ENCODE measurements at places on chromosomes 1 and 21.

DNA sequence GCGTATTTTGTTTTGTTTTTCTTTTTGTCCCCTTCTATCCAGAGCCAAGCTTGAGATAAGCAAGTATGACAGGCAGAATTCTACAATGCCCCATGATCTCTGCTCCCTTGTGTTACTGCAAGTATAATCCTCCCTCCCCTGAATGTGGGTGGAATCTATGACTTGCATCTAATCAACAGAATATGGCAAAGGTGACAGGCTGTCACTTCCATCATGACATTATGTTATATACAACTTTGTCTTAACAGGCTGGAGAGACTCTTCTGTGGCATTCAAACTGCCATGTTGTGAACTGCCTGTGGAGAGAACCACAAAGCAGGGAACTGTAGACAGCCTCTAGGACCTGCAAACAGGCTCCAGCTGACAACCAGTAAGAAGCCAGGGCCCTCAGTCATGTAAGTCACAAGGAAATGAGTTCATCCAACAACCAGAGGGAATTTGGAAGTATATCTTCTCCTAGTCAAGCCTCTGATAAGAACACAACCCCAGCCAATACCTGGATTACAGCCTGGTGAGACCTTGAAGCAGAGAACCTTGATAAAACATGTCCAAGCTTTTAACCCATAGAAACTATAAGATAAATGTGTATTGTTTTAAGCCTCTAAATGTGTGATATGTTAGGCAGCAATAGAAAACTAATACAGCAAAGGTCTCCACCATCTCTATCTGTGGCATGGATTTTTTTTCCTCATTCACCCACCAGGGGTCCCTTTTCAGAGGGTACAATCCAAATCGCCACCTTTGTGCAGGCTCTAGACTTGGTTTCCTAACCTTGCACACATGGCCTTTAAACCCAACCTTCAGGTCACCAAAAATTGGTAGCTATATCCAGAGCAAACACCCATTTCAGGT, 5.7 kb upstream of the C1orf162 start:
- no peak for DNase-seq

- no peak for DNase-seq
Observed at GRCh38 chr1:18932387-18932786, 24.1 kb downstream of the IFFO2 start.

GRCh38 chr1:16970132-16970910, 10.1 kb downstream of the MFAP2 start:
- DNase-seq, result no peak

DNA sequence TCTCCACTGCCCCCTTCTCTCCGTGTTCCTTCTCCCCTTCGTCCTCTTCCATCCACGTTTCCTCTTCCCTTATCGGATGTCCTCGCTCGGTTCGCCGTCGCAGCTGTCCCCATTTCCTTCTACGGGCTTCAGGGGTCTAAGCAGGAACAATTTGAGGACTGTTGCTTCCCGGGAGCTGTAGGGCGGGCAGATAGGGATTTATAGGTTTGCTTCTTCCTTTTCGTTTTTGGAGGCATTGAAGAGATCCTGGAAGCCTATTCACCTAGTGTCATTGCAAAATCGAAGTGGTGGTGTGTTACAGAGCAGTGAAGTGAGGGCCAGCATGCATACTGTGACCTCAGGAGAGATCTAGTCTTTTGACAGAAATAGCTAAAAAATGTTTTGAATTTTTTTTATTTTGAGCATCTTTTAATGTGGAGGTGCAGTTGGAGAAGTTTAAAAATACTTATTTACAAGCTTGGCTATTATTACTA, 897 bp downstream of the ZYG11B start:
- no peak for DNase-seq

DNA sequence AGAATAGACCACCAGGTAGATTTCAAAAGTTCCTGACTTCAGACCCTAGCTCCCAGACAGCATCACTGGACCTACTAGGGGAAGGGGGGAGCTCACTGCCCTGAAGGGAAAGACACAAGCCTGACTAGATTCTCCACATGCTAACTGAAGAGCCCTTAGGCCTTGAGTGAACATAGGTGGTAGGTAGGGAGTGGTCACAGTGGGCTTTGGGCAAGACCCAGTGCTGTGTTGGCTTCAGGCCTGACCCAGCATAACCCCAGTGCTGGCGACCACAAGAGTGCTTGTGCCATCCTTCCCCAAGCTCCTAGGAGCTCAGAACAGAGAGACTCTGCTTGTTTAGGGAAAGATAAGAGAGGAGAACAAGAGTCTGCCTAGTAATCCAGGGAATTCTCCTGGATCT, 51.1 kb upstream of the ACADM start:
- DNase-seq, result no peak

- DNase-seq, result peak; percentile 30
Observed at GRCh38 chr1:28329395-28330153, 734 bp downstream of the MED18 start.

DNA sequence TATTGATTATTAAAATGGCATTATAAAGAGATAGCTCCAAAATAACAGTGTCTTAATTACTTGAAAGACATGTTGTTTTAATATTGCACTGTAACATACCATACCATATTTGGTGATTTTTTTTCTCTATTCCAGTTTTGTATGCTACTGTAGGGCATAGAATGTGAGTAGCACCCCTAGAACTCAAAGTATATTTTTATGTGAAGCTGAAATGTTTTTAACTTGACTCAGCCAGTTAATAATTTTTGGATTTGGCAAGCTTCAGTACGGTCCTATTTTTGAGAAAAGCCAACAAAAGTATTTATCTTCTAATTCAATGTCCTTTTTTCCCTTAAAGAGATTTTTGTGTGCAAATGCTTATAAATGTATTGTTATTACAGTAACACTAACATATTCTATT, 593.8 kb downstream of the USP25 start:
- no peak for DNase-seq

DNA sequence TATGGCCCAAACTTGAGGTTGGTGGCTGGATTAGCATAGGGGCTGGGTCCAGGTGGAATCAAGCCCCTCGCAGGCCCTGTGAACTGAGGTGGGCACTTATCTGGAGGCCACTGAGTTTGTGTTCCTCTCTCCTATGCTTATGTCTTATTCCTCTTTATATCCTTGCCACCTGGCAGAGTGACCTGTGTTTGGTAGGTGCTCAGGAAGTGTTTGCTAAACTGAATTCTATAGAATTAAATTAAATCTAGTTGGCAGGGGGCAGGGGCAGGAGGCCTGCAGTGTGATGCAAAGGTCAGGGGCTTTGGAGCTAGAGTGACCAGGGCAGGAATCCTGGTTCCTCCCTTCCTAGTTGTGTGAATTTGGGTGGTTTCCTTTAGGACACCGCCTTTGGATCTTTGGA, 1.1 kb upstream of the TMEM9 start:
- no peak for DNase-seq

DNA sequence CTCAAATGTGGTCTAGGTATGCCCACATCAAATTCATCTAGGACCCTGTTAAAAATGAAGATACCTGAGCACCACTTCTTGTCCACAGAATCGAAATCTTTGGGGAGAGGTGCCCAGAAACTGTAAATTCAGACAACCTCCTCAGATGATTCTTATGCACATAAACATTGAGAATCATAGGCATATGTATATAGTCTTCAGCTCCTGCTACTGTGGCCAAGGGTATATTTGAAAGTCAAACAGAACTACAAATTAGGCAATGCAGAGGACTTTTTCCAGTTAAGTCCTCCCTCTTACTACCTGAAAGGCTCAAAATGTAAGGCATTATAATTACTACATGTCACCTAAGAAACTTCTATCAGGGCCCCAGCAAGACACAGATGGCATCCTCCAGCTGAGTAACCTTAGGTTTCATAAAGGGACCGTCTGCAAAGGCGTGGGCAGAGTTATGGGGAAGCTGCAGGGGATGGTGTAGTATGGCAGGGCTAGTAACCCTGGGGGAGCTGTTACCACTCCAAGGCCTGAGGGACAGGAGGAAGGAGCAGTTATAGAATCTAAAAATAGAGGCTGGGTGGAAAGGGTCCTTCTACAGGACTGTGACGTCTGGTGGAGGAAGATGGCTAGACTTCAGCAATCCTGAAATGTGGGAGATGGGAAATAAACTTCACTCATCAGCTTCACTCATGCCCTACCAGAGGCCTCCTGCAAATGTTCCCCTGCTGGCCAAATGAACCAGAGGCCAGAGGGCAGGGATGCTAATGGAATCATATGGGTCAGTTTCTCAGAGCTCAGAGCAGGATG, 46.3 kb downstream of the DAB1 start:
- no peak for DNase-seq

DNA sequence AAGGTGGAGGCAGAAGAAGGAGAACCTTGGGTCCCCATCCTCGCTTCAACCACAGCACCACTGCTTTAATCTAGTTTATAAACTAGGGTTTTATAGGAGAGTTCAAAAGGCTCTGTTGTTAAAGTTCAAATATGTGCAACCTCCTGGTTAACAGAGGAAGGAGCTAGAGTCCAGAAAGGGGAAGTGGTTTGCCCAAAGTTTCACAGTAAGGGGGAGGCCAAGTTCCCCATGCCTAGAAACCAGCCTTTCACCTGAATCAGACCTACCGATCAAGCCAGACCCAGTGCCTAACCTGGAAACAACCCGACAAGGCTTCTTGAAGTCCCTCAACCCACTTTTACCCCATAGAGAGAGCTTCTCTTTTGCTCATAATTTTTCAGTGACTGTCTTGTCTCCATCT, 106.5 kb downstream of the PLPP3 start:
- DNase-seq, result no peak

GRCh38 chr1:101194746-101195145, 42.1 kb upstream of the S1PR1 start:
- no peak for DNase-seq

- no peak for DNase-seq
Observed at GRCh38 chr1:160807738-160808137, 11.8 kb downstream of the LY9 start.

DNA sequence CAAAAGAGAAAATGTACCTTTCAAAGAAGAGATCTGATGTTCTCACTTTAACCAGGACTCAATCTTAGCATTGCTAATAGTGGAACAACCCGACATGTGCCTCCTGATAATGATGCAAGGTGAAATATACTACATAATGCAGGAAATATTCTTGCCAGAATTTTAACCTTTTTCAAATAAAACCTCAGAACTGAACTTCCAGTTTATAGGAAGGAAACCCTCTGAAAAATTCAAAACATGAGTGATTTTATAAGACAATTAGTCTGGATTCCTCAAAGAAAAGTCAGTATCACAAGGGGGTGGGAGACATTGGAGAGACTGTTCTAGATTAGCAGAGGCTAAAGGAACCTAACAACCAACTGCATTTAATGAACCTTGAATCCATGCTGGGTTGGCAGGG, 18.1 kb downstream of the AHCYL1 start:
- DNase-seq, result no peak

DNA sequence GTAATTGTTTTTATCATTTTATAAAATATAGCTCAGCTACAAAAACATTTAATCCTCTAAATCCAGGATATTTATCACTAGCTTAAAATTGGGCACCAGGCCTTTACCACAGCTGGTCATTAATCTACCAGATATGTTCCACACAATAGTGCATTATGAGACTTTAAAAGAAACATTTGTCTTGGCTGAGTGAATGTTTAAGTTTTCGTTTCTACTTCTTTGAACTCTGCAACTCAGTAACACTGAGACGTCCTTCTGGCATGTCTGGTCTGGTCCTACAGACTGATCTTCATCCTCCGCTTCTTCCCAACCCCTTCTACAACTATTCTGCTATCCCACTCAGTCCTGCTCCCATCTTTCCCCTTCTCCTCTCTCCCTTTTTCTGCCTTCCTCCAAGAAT, 296.2 kb downstream of the NEGR1 start:
- no peak for DNase-seq

GRCh38 chr1:115069659-115070308, 19.5 kb downstream of the TSPAN2 start:
- DNase-seq, result no peak

- peak; percentile 24 for DNase-seq
Observed at GRCh38 chr1:110106013-110106941, 6.0 kb upstream of the UBL4B start.

- DNase-seq, result no peak
Observed at GRCh38 chr1:32352831-32353383, 9.4 kb downstream of the FAM229A start.

DNA sequence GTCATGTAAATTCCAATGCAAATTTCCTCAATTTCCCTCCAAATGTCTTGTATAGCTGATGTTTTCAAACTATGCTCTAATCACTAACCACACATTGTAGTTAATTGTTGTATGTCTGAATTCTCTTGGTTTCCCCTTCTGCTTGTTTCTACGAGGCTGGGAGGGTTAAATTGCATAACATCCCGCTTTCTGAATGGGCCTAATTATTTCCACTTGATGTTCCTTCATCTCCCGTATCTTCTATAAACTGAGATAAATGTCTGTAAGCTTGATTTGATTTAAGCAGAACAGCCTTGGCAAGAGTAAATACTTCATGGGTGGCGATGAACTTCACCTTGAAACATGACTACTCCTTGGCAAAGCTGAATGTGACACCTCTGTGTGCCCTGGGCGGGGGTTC, 72.2 kb downstream of the SERINC2 start:
- DNase-seq, result no peak

GRCh38 chr1:185409345-185409744, 92.3 kb upstream of the IVNS1ABP start:
- no peak for DNase-seq

- no peak for DNase-seq
Observed at GRCh38 chr1:85427331-85427730, 37.6 kb downstream of the DDAH1 start.

- DNase-seq, result no peak
Observed at GRCh38 chr1:156684227-156684782, 7.1 kb upstream of the NES start.

DNA sequence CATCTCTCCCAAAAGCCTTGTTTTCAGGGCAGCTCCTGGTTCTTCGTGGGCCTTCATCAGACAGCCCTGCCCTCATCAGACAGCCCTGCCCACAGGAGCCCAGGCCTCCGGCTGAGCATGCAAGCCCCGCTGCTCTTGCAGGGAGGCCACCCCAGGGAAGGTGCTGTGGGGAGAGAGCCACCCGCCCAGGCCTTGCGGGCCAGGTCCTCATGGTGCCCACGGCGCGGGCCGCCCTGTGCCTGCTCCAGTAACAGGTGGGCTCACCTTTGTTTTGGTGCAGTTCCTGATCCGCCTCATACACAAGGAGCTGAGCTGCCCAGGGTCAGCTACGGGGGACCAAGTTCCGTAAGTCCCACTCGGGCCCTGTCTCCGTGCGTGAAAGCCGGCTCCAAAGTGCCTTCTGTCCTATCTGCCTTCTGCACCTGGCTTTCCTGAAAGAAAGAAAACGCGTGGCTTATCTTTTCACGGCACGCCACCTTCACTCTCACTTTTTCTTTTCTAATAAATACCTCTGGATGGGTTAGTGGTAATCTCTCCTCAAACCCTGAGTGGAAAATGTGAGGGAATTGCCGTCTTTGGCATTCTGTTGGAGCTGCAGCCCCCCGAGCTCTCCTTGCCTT, 65.9 kb downstream of the SLC37A1 start:
- DNase-seq, result no peak

GRCh38 chr1:67256291-67257172, 51.1 kb upstream of the IL12RB2 start:
- DNase-seq, result no peak

GRCh38 chr1:95384567-95384966, 150.6 kb downstream of the RWDD3 start:
- no peak for DNase-seq

All from activated CD4-positive, alpha-beta T cell treated with anti-CD3 and anti-CD28 coated beads, Interleukin-2, amount 50 U/mL, for 24 hours (primary cell).